AG10803 (cell line): ENCODE measurements at places on chromosomes 6 and 20.

DNA sequence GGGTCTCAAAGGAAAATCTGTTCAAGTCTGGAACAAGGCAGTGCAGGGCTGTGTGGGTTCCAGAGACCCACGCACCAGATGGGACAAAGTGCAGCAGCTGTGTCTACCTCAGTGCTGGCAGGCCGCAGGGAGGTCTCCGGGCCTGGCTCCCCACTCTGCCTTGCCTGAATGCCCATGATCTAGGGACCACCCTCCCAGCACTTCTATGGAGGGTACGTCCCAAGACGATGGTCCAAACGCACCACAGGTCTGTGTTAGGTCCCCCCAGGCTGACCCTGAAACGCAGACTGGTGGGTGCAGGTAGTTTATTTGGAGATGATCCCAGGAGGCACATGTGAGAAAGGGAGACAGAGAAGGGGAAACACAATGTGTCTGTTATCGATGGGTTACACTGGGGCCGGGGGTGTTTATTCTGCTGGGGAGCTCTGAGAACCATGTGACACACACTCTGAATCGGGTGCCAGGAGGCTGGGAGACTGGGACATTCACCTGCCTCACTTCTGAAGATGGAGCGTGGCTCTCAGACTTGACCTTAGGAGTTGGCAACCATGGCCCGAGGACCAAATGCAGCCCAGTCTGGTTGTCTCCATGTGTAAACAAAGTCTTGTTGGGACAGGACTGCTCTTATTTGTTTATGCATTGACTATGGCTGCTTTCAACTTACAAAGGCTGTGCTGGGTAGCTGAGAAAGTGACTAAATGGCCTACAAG, 21.7 kb downstream of the CST9L start:
- DNase-seq = no peak

GRCh38 chr6:114471450-114471849, 128.6 kb upstream of the HS3ST5 start:
- no peak for DNase-seq

DNA sequence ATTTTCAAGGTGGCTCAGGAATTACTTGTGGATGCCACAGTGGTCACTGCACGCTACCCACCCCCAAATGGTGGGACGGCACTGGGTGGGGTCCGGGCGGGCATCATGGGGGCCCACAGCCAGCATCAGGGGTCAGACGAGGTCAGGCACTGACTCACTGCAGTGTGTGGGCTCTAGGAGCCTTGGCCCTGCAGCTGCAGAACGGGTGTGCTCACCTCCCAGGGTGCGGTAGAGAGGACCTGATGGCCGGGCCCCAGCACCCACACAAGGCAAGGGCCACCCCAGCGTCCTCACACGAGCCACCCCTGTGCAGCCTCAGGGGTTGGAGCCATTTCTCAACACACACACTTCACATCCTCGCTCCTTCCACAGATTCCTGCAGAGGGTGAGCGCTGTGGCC, 34.3 kb downstream of the KCNQ2 start:
- DNase-seq = no peak

- DNase-seq = no peak
These were observed 29.3 kb downstream of the KAT14 start for GRCh38 chr20:18166950-18167349.

DNA sequence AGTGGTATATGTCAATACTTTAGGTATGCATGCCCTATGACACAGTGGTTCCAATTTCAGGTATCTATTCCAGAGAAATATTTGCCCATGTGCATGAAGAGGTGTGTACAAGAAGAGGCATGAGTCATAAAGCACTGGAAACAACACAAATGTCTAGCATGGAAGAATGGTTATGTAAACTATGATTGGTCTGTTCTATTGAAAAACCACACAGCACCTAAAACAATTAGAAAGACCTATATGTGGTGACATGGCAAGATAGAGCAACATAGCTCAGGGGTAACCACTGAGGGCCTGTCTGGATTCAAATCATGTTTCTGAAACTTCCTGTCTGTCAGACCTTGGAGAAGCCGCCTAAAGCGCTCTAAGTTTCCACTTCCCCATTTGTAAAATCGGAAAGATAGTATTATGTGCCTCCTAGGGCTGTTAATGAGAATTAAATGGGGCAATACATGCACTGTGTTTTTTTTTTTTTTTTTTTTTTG, 76.0 kb upstream of the SHLD1 start:
- DNase-seq = no peak

DNA sequence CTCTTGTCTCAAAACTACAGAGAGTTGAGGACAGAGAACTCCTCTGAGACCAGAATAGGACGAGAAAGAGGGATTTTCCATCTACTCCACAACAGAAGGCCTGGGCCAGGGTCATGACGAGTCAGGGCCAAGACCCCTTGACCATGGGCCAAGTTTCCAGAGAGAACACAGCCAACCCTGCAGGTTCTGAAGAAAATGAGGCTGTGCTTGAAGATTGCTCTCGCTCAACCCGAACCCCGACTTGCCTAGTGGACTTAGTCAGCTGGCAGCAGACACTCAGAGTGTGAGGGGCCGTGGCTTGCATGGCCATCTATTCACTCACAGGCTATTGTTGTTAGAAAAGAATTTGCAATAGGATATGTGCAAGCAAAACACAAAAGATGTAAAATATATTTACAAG, 54.5 kb downstream of the TMEM242 start:
- no peak for DNase-seq

DNA sequence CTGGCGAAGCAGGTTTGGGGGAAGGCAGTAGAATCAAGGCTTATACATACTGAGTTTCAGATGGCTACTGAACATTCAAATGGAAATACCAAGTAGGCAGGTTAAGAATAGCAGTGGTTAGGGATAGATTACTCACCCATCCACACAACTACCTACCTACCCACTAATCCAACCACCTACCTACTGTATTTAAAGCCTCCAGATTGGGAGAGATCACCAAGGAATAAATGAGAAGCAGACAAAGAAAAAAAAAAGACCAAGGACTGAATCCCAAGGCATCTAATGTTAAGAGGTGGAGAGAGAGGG, 68.3 kb upstream of the SMIM29 start:
- DNase-seq = no peak

GRCh38 chr20:21508230-21509078, 5.4 kb downstream of the NKX2-2 start:
- DNase-seq = no peak

GRCh38 chr20:16129411-16129810, 443.8 kb downstream of the KIF16B start:
- no peak for DNase-seq

GRCh38 chr6:169794317-169795055, 43.1 kb downstream of the ERMARD start:
- no peak for DNase-seq

DNA sequence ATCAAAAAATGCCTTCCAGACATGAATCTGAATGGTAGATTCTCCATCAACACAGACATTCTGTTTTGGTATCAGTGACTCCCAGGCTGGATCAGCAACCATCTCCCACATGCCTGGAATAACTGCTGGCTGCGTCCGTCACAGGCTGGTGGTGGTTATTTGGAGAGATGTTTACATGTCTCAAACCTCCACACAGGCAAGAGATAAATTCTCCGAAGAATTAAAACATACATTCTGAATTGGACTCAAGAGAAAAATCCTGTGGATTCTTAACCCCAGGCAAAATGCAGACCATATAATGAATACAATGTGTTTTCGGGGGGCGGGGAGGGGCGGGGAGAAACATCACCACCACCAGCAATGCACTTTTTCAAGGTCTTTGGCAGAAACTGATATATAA, 108.2 kb downstream of the THBS2 start:
- DNase-seq = peak; percentile 87

- DNase-seq = no peak
These were observed 115.8 kb downstream of the HFE start for GRCh38 chr6:26202811-26203583.

GRCh38 chr20:5031206-5031557, 29.9 kb upstream of the SLC23A2 start:
- DNase-seq = no peak

- DNase-seq = no peak
These were observed 60.6 kb downstream of the TRAM2 start for GRCh38 chr6:52516269-52516668.

GRCh38 chr6:10403385-10404106, 11.3 kb downstream of the TFAP2A start:
- DNase-seq = peak; percentile 69

DNA sequence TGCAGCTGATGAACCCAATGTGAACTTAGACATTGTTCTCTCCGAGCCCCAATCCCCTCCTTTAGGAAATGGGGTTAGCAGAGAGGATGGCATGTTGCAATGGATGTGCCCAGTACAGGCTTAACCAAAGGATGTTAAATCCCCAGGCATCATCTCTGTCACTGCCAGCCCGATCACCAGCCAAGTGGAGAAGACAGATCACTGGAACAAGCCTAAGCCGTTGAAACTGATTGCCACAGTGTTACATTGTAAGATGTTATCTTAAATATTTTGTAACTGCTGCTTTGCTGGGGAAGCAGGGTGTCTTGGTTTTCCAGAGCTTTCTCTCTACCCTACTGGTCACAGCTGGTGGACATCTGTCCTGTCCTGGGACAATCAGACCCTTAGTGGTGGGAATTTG, 783.4 kb upstream of the CHD6 start:
- no peak for DNase-seq

DNA sequence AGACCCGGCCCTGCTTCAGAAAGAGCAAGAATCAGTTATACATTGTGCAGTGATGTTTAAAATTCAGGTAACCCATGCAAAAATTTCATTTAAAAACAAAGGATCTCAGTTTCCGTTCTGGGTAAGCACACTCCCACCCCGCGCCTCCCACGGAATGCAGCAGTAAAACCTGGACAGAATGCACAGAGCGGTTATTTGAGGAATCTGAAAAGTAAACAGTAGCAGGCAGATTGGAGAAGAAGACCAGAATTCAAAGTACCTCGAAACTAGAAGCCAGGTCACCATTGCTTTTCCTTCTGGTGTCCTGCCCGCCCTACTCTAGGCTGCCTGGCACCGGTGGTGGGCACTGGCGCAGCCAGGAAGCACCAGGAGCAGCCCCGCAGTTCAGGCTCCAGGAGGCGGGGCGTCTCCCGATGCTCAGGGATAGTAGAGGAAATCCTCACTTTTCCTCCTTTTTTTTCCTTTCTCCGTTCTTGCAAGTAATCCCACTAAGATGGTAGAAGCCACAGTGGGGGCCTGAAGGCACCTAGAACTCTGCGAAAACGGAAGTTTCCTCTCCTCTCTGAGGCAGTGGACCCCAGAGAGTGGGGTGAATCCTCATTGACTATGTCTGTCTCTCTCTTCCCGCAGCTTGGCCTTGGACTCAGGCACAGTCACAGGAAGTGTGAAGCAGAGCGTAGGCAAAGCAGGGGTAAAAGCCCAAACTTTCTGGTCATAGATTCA, 28.3 kb downstream of the METTL24 start:
- DNase-seq = peak; percentile 52

DNA sequence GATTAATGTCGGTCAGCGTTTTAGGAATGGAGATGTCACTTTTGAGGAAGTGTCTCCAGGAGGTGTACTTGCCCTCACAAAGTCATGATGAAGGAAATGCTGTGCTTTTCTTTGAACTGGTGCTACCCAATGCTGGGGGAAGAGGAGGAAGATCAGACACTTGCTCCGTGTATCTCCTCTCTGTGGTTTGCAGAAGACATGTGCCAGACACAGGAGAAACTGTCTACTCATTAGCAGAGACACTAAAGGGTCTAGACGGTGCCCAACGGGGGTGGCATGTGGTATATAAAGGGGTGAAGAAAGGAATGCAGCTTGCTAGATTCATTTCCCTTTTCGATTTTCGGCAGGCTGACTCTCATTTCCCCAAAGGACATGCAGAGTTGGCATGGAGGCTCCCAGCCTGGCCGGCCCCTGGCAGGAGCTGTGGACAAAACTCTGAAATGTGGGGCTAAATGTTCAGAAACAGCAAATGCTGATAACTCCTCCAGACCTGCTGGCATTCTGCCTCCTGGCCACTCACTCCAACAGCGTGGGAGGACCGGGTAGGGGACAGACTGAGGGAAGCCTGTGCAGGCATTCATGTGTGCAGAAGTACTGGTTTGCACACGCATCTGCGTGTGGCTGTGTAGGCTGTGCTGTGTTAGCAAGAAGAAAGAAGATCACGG, 59.6 kb upstream of the QKI start:
- peak; percentile 29 for DNase-seq
